GM23248 (cell line): ENCODE measurements at places on chromosomes 2 and 18. TPM values are rescaled to one million over a fixed set of nuclear protein-coding genes. Genes with fewer than 3 reads are reported as not detected.
A peak's percentile ranks its signal among the peaks of the same experiment; 100 is the strongest.

C2orf66 gene
- total RNA-seq: not detected in 2 replicates

- DNase-seq: no peak
These were observed 111.8 kb downstream of the UGGT1 start for GRCh38 chr2:128202791-128203190.

DNA sequence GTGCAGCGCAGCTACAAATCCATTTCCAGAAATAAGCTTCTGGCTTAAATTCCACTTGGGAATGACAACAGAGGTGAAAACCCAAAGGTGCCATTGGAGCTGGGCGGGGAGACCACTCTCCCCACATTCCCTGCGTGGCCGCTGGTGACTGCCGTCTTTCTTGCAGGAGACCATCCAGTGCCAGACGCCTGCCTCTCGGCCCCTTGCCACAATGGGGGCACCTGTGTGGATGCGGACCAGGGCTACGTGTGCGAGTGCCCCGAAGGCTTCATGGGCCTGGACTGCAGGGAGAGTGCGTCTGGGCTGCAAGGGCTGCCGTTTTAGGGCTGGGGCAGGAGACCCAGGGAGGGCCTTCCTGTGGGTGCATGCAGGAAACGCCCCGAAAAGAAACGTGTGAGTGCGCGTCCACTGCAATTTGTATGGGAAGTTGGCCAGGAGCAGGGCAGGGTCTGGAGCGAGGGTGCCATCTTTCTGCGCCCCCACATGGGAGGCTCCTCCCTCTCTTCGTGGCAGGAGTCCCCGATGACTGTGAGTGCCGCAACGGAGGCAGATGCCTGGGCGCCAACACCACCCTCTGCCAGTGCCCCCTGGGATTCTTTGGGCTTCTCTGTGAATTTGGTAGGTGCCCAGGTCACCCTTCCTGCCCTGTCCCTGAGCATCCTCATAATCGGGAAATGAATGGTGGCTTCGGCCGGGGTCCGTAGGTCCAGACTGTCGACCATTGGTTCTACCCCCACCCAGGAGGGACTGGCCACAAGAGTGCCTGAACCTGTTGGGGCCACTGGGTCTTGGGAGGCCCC lies 49.9 kb downstream of the SNED1 start:
- no peak for DNase-seq

SERPINB3 gene
- total RNA-seq: not detected in 2 replicates

DNA sequence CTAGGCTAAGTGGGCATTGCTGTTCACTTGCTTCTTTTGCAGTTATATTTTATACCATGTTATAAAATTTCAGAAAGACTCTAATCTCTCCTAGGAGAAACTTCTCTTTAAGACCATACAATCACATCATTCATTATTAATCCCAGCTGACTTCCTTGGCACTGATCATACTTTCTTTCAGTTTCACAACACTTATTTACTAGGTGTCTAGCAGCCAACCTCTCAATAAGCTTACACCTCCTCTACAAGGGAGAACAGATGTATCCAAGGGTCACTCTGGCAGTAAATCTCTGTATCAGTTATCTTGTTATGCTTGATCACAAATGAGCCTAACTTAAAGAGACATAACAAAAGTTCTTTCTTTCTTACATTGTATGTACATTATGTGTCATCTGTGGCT lies 69.8 kb upstream of the EPB41L5 start:
- DNase-seq: peak; percentile 1

GRCh38 chr2:48440103-48440390 lies 89.9 kb upstream of the STON1 start:
- no peak for DNase-seq

GRCh38 chr18:58362027-58362575 lies 266.8 kb downstream of the ALPK2 start:
- peak; percentile 98 for DNase-seq

LYPD6B gene
- total RNA-seq: 3.9 and 6.8 TPM in 2 replicates

DNA sequence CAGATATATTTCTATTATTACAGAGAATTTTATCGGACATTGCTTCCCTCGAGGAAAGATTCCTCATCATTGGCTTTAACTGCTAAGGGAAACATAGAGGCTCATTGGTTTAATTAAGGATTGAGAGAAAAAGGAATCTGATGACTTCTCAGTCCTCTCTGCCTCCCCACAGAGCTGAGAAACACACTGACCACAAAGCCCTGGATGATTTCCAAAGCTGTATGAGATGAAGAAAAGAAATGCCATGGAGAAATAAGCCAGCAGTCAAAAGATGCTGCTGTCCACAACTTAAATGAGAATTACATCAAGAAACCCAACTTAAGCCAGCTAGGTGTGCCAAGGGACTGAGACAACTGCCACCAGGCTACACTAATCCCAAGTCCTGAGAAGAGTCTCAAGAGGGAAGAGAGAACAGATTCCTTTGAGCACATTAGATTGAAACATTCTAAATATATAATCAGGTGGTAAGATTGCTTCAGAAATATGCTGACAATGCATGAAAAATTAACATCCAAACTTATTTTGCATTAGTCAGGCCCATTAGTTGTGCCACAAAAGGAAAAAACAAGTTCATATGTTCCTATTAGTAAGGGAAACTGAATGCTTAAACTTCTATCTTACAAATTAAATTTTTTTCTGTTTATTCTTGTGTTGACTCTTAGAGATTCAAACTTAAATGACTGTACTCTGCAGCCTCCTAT lies 308.1 kb upstream of the CYRIA start:
- DNase-seq: peak; percentile 39

DNA sequence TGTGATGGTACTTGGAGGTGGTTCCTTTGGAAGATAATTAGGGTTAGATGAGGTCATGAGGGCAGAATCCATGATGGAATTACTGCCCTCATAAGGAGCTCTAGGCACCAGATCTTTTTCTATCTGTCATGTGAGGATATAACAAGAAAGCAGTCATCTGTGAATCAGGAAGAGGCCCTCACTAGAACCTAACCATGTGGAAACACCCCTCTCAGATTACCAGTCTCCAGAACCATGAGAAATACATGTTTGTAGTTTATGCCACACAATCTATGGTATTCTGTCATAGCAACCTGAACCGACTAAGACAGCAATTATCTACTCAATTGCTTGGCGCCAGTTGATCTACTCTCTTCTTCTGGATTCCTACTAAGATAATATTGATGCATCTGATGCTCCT lies 2.4 kb upstream of the SERPINB10 start:
- no peak for DNase-seq

DAW1 gene
- total RNA-seq: under 0.01 and 2.1 TPM in 2 replicates

GRCh38 chr18:65425366-65425765 lies 325.4 kb upstream of the CDH7 start:
- no peak for DNase-seq

- DNase-seq: no peak
These were observed 13.5 kb downstream of the TEX51 start for GRCh38 chr2:126912201-126912600.

PHLPP1 gene
- 6.8 and 9.4 TPM in 2 replicates for total RNA-seq

GRCh38 chr2:119489232-119489952 lies 34.9 kb downstream of the SCTR start:
- no peak for DNase-seq

TGFA gene
- total RNA-seq: 14.8 and 17.3 TPM in 2 replicates

GRCh38 chr2:237667893-237668292 lies 40.5 kb downstream of the LRRFIP1 start:
- no peak for DNase-seq
